CD8-positive, alpha-beta T cell (primary cell): ENCODE measurements at places on chromosomes 7 and 10.

GRCh38 chr10:49129376-49129775 lies 4.4 kb downstream of the FAM170B start:
- no peak for DNase-seq

DNA sequence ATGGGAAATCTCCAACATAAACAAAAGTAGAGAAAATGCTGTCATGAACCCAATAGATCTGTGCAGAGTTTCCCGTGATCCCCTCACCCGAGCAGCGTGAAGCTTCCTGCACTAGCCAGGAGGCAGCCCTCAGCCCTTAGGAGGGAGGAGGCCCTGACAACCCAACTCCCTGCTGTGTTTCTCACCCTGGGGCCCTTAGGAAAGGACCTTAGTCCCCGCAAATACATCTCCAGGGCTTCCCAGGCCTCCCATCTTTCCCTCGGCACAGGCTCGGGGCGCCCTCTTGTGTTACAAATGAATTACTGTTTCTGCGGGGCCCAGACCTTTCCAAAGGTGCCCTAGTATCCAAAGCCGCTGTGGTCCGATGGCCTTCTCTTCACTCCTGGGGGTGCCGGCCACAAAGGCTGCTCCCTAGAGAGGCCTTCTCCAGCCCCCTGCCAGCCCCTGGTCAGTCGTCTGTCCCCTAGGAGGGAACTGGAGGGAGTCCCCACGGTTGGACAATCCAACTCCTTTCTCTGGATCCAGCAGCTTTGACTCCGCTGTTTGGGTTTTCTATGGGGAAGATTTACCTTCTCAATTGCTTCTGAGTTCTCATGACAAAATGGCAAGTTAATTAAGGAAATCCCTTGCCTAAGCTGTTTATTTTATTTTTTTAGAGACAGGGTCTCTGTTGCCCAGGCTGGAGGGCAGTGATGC lies 49.9 kb upstream of the SH2B2 start:
- peak; percentile 9 for DNase-seq

DNA sequence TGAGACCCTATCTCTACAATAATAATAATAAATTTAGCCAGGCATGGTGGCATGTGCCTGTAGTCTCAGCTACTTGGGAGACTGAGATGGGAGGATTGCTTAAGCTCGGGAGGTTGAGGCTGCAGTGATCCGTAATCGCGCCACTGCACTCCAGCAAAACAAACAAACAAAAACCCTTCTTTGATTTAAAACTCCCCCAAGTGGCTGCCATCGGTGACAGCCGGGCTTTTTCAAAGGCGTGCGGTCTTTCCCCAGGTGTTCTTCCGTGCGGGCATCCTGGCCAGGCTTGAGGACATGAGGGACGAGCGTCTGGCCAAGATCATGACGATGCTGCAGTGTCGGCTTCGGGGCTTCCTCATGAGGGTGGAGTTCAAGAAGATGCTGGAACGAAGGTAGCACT lies 1.9 kb upstream of the MYH16 start:
- no peak for DNase-seq

DNA sequence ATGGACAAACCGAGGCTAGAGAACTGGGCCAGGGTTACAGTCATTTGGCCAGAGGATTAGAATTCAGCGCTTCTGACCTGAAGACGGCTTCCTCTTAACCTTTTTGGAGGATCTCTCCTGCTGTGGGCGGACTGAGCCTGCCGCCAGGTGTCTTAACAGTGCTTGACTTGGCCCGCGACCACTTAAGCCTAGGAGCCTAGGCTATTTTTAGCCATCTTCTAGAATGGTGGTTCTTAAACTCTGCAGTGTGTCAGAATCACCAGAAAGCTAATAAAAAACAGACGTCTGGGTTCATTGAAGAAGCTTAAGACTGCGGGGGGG lies 722 bp downstream of the MDH2 start:
- DNase-seq, result peak; percentile 22

- DNase-seq, result no peak
Observed at GRCh38 chr7:17384400-17384799, 85.9 kb downstream of the AHR start.

DNA sequence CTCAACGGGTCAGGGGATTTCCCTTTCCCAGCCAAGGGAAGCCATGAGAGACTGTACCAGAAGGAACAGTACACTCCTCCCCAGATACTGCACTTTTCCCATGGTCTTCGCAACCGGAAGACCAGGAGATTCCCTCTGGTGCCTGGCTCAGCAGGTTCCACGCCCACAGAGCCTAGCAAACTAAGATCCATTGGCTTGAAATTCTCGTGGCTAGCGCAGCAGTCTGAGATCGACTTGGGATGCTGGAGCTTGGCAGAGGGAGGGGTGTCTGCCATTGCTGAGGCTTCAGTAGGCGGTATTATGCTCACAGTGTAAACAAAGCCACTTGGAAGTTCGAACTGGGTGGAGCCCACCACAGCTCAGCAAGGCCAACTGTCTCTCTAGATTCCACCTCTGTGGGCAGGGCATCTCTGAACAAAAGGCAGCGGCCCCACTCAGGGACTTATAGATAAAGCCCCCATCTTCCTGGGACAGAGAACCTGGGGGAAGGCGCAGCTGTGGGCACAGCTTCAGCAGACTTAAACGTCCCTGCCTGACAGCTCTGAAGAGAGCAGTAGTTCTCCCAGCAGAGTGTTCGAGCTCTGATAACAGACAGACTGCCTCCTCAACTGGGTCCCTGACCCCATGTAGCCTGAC lies 29.6 kb downstream of the SLC16A12 start:
- no peak for DNase-seq

GRCh38 chr7:46281071-46281470 lies 360.0 kb upstream of the IGFBP3 start:
- DNase-seq, result no peak

DNA sequence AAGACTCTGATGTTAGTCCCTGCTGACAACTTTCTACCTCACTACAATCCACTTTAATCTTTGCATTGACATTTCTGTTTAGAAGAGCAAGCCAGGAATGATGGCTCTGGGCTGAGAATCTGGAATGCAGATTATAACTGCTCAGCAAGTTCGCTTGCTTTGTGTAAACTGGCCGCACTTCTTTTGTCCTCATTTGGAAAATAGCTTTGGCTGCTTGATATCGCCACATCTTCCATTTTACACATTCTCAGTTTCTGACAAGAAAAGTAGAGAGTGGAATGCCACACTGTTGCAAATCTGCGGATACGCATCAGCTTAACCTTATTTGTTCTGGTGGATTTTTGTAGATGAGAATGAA lies 429.8 kb downstream of the KCNMA1 start:
- DNase-seq, result no peak

DNA sequence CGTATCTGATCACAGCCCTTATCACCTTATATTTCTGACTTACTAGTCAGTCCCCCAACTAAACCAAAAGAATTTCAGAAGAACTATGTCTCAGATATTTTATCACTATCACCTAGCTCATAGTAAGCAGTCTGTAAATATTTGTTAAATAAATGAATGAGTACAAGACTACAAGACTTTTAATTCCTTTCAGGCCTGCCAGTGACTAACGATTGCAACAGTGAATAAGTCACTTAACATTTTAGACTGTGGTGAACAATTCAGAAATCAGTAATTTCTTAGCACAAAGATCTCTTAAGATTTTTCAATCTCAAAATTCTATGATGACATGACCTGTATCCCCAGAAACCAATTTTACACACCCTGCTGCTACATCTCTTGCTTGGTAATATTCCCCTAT lies 162.2 kb downstream of the IMMP2L start:
- no peak for DNase-seq

- DNase-seq, result no peak
Observed at GRCh38 chr7:70975754-70976153, 156.2 kb upstream of the GALNT17 start.

DNA sequence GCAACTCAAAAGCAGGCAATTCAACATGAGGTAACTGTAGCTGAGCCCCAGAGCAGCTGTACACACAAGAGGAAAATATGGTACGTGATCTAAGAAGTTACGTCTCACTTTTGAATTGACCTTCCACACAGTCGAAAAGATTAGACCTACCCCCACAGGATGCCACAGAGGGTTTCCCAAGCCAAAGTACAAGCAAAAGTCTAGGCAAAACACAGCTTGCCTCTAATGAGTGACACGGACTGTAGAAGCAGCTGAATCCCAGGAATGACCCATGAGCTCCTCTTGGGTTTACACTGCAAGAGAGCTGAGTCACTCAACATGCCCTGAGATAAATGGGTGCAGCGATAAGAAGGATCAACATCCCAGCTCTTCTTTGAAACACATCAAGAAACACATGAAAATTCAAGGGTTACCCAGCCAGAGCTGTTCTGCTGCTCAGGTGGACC lies 9.8 kb downstream of the CREB3L2 start:
- DNase-seq, result no peak

GRCh38 chr7:148856578-148856881 lies 27.6 kb downstream of the EZH2 start:
- DNase-seq, result no peak

- no peak for DNase-seq
Observed at GRCh38 chr7:127768241-127768640, 116.2 kb downstream of the SND1 start.

DNA sequence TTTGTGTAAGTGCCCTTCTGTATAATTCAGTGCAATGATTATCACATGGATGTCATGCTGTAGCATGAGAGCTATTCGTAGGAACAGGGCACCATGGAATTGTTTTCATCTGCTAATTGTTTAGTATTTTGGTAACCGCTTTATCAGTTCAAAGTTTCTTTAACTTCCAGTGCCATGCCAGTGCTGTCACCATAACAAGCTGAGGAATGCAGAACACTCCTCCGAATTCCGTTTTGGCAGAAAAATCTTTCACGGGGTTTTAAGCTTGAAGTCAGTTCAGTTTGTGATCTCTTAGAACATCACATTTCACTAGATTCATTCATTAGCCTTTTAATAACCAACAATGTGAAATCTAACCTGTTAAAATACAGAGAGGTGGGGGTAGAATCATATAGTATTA lies 117.2 kb upstream of the SEMA3C start:
- no peak for DNase-seq

DNA sequence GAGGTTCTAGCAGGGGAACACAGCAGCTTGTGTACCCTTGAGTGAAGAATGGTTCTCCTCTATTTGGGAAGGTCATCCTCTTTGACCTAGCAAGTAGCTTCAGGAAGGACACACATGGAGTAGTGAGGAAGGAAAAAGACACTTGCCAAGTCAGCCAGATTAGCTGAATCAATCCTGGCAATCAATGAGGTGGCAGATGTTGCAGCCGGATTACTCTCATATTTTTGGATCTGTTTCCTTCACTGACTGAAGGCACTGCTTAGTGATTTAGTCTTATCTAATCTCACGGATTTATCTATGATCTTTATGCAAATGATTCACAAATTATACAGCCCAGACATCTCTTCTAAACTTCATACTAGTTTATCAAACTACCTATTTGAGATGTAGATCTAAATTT lies 218.8 kb downstream of the GPR158 start:
- no peak for DNase-seq

- no peak for DNase-seq
Observed at GRCh38 chr10:112812586-112812985, 137.5 kb upstream of the TCF7L2 start.

DNA sequence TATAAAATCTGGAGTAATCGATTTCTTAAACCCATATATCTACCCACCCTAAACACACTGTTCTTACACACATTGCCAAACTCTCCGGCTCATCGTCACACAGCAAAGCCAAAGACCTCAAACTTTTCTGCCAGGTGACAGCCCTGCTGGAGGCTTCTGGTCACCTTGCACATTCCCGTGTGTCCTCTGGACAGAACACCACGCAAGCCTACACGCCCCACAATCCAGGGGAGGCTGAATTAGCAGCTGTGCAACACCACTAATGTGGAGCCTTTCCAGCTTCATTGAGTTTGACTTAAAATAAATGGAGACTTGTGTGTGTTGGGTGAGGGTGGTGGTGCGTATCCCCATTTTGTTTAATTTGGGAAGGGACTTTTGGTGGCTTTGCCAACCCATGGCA lies 38.4 kb downstream of the KLF6 start:
- DNase-seq, result no peak
